Ascending aorta (tissue), 2 donors: ENCODE measurements at places on chromosomes 11 and 22.
A peak's percentile ranks its signal among the peaks of the same experiment; 100 is the strongest.

GRCh38 chr11:96257972-96258934 is 84.7 kb downstream of the MAML2 start:
- no peak for DNase-seq

DNA sequence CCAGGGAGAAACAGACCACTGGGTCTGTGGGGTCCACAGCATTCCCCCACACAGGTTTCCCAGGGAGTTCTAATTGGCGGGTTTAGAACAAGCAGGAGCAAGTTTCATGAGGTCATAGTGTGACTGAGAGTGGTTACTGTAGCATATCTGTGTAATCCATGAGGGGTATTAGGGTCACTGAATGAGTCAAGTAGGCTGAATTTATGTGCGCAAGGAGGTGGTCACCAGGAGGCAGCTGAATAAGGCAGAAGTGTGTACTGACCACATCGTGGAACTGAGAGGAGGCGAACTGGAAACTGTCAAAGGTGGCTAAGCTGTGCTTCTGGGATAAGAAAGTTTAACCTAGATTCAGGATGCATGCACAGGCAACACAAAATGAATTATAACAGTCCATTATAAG is 876.0 kb downstream of the METTL15 start:
- no peak for DNase-seq

DNA sequence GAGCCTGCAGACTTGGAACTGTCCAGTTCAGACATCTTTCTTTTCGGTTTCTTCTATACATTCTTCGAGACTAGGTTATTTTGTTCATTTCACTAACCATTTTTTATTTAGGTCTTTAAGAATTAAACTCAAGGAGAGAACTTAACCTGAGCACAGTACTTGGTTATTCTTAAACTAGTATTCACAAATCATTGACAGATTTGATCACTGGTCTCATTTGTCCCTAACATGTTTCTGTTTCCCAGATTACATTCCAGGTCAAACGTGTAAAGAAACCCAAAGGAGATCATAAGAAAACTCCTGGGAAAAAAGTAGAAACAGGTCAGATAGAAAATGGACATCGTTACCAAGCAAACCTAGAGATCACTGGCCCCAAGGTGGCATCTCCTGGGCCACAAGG is 85.1 kb downstream of the TTC17 start:
- DNase-seq, result no peak

DNA sequence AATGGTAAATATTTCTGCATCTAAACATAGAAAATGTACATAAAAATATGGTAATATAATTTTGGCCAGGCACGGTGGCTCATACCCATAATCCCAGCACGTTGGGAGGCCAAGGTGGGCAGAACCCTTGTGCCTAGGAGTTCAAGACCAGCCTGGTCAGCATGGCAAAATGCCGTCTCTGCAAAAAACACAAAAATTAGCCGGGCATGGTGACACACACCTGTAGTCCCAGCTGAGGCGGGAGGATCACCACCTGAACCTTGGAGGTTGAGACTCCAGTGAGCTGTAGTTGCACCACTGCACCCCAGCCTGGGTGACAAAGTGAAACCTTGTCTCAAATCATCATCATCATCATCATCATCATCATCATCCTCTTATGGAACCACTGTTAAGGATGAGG is 230.6 kb upstream of the NCAM1 start:
- no peak for DNase-seq

GRCh38 chr11:114061048-114061680 is 1.7 kb downstream of the ZBTB16 start:
- no peak for DNase-seq

DNA sequence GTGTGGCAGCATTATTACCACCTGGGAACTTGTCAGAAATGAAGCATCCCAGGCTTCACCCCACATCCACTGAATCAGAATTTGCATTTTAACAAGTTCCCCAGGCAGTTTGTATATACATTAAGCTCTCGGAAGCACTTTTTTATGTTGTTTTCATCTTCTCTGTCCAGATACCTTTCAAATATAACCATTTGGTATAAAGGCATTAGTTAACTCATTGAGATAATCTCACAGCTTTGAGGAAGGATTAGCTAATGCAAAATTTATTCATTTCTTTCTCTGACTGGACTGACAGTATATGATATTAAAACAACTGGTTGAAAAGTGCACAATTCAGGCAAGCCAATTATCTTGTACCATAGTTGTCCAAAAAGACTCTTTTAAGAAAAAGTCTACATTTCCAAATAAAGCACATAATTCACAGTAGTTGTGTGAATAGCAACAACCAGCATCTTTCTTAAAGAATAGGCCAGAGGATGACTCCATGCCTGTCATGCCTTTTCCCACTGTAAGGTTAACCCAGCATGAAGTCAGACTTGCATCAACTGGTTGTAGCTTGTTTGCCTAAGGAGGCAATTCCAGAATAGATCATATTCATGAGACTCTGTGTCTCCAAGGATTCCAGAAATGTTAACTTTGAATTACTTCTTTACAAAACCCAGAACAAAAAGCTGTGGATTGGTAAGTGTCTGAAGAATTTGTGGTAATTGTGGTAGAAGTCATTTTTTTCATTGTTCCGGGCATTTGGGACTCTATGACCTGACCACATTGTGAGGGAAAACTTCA is 254.3 kb upstream of the SESN3 start:
- no peak for DNase-seq

- DNase-seq, result no peak
These were observed 14.7 kb downstream of the IGLL1 start for GRCh38 chr22:23565305-23565914.

- peak; percentile 72 for DNase-seq
These were observed 30.9 kb upstream of the WNT7B start for GRCh38 chr22:46007848-46008261.

DNA sequence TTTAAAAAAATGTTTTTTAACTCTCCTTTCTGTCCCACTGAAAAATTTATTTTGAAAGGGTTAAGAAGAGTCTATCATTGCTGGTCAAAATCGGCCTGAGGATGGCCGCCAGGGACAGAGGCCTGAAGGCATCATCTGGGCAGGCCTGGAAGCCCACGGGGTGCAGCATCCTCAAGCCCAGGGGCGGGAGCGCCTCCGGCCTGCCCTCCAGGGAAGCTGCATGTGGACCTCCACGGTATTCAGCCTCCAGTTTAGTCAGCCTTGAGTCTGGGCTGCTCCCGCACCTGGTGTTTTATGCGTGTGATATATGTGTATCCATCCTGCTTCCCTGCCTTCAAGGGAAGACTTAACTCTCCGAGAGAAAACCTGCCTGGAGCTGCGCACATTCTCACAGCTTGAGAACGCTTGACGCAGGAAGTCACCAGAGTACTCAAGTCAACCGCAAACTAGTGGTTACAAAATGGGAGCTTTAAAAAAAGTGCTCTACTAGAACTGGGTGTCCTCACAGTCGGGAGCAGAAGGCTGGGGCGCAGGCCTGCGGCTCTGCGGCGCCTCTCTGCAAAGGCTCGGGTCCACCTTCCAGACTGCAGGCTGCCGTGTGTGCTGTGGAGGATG is 13.6 kb upstream of the BID start:
- no peak for DNase-seq

GRCh38 chr22:39267974-39268373 is 23.2 kb upstream of the PDGFB start:
- no peak for DNase-seq

DNA sequence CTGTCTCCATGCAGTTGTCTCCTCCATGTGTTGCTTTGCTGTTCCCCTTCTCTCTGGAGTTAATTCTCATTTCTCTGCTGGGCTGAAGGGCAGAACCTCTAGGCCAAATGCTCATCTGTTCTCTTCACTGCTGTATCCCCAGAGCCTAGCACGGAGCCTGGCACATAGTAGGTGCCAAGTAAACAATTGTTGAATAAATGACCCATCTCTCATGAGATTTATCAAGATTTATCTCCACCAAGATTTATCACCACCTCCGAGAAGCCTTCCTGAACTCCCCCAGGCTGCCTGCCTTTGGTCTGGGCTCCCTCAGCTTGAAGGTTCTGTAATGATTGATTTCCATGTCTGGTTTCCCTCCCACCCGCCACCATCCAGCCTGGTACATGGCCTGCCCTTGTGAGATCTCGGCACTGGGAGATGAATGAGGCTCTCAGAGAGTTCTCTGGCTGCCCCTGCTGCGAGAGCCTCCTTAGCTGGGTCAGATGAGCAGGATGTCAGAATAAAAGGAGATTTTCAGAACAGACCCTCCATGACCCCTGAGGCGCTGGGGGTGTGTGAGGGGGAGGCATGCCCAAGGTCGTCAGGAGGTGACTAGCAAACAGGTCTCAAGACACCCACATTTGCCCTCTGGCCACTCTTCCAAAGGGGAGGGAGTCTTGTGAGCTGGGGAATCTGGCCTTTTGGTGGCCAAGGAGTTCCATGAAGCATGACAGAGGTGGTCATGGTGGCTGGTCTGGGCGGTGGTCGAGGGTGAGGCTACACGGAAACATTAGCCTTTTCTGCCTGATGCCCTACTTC is 2.4 kb upstream of the GDPD5 start:
- no peak for DNase-seq

DNA sequence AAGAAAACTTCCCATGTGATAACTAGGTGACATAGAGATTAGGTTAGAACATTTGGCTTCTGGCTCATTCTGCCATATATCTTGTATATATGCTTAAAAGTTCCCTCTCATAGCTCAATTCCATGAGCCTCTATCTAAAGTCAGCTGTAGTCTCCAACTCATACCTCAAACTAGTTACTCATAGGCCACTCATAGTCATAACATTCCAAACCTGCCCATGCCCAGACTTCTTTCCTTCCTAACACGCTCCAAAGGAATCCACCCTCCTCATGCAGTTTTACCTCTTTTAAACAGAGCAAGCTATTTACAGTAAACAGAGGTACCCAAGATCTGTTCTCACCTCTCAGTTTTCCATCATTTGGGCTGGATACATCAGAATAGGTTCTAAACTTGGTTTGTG is 39.4 kb downstream of the GLYATL2 start:
- DNase-seq, result no peak

DNA sequence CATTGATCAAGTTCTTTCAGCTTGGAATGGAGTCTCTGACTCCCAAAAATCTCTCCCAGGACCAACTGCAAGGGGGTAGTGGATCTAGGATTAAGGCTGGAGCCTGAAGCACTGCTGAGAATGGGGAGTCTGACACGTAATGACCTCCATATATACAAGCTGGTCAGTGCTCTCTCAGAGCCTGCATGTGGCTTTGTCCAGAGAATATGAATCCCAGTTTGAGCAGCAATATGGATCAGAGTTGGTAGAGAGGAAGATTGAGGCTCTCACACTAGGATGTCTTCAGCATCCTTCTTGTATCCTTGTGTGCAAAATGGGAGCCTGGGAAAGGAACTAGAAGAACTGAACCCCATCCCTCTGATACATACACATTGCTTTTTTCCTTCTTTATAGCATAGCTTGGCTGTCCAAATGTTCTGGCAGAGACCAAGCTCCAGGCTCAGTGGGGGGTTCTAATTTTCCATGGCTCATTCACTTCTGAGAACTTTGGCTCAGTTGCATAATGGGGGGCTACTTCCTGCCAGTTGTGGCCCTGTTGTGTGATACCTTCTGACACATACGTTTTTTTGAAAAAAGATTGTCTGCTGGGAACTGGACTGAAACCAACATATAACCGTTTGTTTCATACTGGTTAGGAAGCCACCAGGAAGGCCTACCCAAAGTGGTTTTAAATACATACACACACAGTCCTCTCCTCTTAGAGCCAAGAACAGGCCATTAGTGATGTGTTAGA is 138.2 kb downstream of the ETS1 start:
- DNase-seq, result no peak

DNA sequence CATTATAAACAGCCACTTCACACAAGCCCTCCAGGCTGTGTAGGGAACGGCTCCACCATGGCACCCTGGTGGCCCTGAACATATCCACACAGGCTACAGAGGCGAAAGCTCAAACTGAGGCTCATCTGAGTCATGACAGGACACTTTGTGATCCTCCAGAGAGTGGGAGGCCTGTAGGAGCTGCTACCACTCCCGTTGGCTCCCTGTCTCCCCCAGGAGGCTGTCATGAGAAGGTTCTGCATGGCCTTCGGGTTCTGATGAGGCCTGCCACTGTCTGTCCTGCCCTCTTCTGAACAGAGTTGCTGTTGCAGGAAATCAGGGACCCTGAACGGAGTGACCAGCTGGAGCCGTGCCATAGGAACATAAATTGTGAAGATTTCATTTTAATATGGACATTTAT is 23.8 kb upstream of the ALDH3B2 start:
- no peak for DNase-seq

GRCh38 chr11:73965764-73966121 is 14.9 kb downstream of the DNAJB13 start:
- no peak for DNase-seq

DNA sequence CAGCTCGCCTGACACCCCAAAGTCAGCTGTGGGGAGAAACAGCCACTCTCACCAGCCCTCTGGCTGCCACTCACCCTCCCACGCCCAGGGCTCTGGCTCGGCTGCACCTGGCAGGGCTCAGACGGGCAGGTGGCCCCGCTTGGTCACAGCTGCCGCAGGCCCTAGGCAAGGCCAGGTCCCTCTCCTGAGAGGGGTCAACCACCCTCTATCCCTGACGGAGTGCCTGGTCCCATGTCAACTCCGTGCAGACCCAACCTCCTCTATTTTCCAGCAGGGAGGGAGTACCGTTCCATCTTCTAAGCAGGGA is 1.9 kb downstream of the MAP4K2 start:
- no peak for DNase-seq

DNA sequence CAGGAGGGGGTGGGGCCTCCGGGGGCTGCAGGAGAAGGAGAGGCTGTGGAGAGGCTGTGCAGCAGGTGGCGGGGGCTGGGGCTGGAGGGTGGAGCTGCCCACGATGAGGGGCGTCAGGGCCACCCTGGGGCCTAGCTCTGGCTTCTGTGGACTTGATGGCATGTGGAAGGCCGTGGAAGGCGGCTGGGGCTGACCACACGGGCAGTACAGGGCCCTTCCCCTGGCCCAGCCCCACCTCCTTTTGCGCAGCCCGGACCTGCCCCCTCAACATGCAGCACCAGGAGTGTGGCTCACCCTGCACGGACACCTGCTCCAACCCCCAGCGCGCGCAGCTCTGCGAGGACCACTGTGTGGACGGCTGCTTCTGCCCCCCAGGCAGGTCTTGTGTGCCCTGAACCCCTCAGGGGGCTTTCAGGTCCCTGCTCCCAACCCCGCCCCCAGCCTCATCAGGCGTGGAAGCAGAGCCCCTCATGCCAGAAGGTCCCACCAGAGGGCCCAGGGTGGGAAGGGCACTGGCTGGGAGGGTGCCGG is 6.1 kb downstream of the MUC5B start:
- no peak for DNase-seq

DNA sequence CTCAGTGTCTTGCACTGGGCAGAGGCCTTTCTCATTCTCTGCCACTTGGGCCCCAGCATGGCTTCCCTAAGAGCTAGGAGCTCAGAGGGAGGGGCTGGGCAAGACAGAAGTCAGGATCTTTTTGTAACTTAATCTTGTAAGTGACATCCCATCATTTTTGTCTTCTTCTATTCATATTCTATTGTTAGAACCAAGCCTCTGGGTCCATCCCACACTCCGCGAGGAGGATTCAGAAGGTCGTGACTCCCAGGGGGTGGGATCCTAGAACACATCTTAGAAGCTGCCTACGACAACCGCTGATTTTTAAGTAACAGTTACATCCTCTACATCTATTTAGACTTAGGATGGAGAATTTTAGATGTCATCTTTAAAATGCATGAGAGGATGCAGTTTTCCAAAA is 1.5 kb upstream of the IL17RA start:
- DNase-seq, result no peak
